ENCODE measurements at places on chromosomes 7 and 10. TPM values are rescaled to one million over a fixed set of nuclear protein-coding genes. Genes with fewer than 3 reads are reported as not detected.
A peak's percentile ranks its signal among the peaks of the same experiment; 100 is the strongest.

GRCh38 chr7:127650847-127651555 lies 993 bp upstream of the SND1 start:
- H3K4me1 ChIP-seq = peaks cover 38% of the 10 kb centered on the region
- H3K27me3 ChIP-seq = no peaks in the 10 kb centered on the region
- peak overlapping the region; percentile 96 for H3K27ac ChIP-seq
- H3K4me3 ChIP-seq = peak overlapping the region; percentile 77

GRCh38 chr7:107958764-107959526 lies 44.0 kb downstream of the LAMB1 start:
- H3K4me1 ChIP-seq = no peaks in the 10 kb centered on the region
- no peaks in the 10 kb centered on the region for H3K36me3 ChIP-seq

WNT8B gene
- not detected for total RNA-seq

PHKG1 gene
- total RNA-seq = 4.0 TPM

DNA sequence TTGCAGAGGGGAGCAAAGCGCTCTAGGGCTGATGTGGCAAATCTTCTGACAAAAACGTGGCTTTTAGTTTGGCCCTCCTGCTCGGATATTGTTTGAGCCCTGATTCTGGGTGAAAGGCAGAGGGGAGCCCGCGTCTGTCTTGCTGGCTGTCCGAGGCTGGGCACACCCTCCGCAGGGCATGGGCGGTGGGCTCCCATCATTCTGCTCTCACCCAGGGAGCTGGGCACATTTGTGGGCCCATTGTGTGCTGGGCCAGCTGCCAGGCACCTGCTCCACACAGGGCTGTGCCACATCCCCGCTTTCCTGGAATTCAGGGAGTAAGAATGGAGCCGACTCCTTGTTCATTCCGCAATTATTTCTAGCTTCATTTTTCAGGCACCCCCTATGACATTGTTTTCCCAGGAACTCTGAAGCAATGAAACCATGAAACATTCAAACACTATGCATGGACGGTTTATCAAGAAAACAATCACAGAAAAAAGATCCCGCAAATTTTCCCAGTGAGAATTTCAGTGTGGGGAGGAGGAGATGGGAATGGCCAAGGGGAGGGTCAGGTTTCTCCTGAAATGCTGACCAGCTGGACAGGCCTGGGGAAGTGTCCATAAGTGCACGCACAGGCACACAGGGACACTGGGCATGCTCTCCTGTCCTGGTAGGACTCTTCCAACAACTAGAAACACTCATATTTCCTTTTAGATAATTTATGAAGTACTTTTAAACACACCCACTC lies 341.1 kb downstream of the CXCL12 start:
- DNase-seq = no peak
- H3K4me1 ChIP-seq = no peaks in the 10 kb centered on the region
- no peak overlapping the region for H3K27ac ChIP-seq
- no peaks in the 10 kb centered on the region for H3K27me3 ChIP-seq
- no peaks in the 10 kb centered on the region for H3K36me3 ChIP-seq

GRCh38 chr10:71889388-71889987 lies 38.4 kb upstream of the PSAP start:
- DNase-seq = no peak
- no peaks in the 10 kb centered on the region for H3K36me3 ChIP-seq
- H3K27ac ChIP-seq = peak overlapping the region; percentile 77
- H3K4me3 ChIP-seq = peak overlapping the region; percentile 66
- H3K4me1 ChIP-seq = peaks cover 34% of the 10 kb centered on the region
- no peaks in the 10 kb centered on the region for H3K27me3 ChIP-seq

DNA sequence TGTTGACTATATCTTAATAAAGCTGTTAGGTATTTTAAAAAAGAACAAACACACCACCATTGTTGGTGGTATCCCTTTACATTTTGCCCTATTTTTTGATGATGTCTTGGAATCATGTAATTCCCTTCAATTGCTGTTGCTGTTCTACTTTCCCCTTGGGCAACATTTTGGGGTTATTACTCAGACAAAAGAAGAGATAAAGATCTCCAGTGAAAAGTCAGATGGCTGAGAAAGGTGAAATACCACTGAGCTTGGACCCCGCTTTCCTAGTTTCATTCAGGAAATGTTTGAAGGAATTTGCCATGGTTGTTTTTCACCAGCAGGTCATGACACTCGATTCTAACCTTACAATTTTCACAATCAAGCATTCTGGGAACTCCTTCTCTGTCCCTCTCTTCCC lies 84.6 kb downstream of the MACC1 start:
- no peaks in the 10 kb centered on the region for H3K36me3 ChIP-seq
- H3K4me1 ChIP-seq = no peaks in the 10 kb centered on the region
- H3K4me3 ChIP-seq = no peak overlapping the region
- H3K27ac ChIP-seq = no peak overlapping the region

DNA sequence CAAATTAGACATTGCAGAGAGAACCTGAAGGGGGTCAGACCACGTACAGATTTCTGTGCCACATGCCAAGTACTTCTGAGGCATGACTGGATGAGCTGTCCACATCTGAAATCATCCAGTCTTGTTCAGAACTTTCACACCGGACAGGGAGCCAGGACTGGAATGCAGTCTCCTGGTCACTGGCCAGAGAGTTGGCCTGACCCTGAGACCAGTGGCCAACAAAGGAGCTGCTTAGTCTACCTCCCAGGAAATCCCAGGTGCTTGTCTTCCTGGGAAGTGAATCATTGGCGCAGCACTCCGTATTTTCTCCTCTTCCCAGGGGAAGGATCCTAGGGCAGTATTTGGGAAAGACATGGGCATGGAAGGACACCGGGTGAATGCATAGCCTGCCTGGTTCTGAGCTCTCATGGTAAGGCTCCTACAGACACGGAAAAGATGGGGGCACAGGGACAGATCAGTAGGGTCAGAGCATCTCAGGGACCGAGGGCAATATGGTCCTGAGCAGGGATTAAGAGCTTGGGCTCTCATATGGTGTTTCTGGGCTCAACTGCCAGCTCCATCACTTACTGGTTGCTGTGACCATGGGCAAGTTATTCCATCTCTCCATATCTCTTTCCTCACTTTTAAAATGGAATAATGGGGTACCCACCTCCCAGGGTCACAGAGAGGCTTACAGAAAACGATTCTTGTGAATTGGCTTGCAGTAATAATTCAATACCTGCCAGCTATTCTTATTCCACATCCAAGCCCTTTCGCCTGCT lies 1.3 kb upstream of the SCD start:
- peaks cover 8% of the 10 kb centered on the region for H3K27me3 ChIP-seq
- H3K36me3 ChIP-seq = peaks cover 2% of the 10 kb centered on the region
- peak overlapping the region; percentile 62 for H3K4me3 ChIP-seq
- no peak for DNase-seq
- peaks cover 23% of the 10 kb centered on the region for H3K4me1 ChIP-seq

DNA sequence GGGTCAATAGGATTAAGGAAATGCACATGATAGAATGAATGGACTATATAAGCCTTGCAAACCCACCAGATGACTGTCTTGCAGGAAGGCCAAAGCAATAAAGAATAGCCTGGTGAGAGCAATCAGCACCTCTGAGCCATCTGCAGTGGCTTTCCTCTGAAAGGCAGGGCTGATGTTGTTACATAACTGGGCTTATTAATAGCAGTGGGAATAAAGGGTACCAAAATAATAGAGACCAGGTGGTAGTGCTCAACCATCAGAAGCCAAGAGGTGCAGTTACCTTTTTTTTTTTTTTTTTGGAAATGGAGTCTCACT lies 16.8 kb upstream of the VPS26A start:
- peaks cover 14% of the 10 kb centered on the region for H3K36me3 ChIP-seq
- no peaks in the 10 kb centered on the region for H3K27me3 ChIP-seq
- no peaks in the 10 kb centered on the region for H3K4me1 ChIP-seq
- H3K27ac ChIP-seq = no peak overlapping the region
- DNase-seq = no peak

AFAP1L2 gene
- total RNA-seq = 4.9 TPM

DNA sequence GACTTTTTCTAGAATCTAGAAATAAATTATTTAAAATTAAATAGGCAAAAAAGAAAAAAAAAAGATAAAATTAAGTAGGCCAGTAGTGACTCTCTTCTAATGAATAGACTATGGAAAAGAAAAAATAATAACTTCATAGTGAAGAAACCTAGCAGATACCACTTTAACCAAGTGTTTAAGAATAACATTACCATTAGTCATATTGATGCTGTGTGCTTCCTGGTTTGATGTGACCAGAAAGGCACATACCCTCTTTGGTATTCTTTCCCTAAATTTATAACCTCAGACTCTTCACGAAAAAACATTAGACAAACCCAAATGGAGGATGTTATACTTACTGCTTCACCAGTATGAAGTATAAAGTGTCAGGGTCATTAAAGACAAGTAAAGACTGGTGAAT lies 42.6 kb downstream of the KIF20B start:
- H3K4me3 ChIP-seq = no peak overlapping the region
- H3K27me3 ChIP-seq = no peaks in the 10 kb centered on the region
- H3K4me1 ChIP-seq = peaks cover 9% of the 10 kb centered on the region
- H3K36me3 ChIP-seq = peaks cover 2% of the 10 kb centered on the region
- DNase-seq = no peak
- no peak overlapping the region for H3K27ac ChIP-seq

RFC2 gene
- total RNA-seq = 33.2 TPM

DNA sequence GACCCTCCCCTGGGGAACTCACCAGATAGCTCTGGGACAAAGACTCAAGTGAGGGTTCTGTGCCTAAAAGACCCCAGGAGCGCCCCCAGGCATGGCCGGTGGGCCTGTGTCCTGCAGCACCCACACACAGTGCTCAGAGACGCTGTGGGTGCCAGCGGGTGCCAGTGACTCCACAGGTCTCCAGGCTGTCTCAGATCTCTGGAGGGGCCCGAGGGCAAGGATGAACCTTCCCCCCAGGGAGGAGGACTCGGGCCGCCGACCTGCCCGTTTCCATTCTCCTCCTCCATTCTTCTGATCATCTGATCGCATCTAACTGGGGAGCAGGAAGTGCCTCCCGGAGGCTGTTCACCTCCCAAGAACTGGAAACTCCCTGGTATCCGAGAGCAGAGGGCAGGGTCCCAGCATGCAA lies 980 bp downstream of the ADAM8 start:
- H3K27ac ChIP-seq = peak overlapping the region; percentile 94
- peak overlapping the region; percentile 79 for H3K4me3 ChIP-seq
- H3K36me3 ChIP-seq = peaks cover 33% of the 10 kb centered on the region
- peak; percentile 68 for DNase-seq

DNA sequence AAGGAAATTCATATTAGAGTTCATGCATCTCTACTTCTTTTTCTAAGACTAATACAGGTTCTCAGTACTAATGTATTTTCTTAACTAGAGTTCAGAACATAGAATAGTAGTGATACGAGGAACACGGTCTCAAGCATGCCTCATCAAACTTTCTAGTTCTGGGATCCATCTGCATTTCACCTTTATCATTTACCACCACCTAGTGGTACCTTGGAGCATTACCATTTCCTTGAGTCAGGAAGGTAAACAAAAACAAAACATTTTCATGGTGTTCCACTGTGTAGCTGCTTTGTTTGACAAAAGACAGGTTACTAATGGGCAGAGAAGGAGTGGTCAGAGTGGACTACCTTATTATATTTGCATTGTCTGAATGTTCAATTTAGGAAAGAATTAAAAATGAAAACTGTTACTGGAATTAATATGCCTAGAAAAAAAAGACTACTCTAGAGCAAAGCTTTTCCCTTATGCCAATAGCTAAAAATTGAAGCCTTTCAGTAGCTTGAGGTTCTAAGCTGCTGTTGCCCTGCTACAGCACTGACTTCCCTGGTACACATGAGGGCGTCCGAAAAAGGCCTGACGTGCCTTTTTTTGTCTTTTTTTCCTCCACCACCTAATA lies 44.5 kb downstream of the STARD3NL start:
- peak; percentile 72 for DNase-seq
- H3K4me1 ChIP-seq = no peaks in the 10 kb centered on the region
- no peak overlapping the region for H3K4me3 ChIP-seq
- H3K27me3 ChIP-seq = no peaks in the 10 kb centered on the region
- H3K27ac ChIP-seq = no peak overlapping the region

DNA sequence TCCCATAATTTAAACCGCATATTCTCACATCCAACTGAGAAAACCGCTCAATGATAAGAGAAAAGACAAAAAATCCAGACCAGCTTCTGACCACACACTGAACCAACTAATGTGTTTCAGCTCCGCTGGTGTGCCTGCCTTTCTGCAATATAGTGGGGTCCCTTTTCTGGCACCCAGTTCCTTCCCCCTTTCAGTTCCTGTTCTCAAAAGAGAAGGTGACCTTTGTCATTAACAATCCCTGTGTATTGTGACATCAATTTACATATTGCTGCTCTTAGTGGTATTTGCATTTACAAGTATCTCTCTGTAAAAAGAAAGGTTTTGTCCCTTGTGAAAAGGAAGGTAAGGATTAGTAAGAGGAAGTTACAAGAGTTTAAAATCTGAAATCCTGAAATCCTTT lies 1.4 kb downstream of the PPP1R17 start:
- H3K4me3 ChIP-seq = no peak overlapping the region
- peak; percentile 20 for DNase-seq
- no peaks in the 10 kb centered on the region for H3K36me3 ChIP-seq
- H3K27ac ChIP-seq = no peak overlapping the region
- no peaks in the 10 kb centered on the region for H3K4me1 ChIP-seq

DNA sequence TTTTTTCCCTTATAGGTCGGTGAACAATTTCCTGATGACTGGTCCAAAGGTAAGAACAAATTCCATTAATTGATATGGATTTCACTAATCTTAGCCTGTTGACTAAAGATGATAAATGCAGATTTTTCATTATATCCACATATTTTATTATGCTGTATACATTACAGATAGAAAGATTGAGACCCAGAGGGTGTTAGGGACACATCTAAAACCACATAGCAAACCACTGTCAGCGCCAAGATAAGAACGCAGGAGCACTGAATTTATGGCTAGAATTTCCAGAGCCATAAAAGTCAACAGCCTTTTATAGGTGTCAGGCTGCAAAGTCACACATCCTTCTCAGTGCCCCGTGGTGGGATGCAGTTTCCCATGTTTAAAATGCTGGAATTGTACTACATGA lies 16.2 kb downstream of the WNT8B start:
- H3K27ac ChIP-seq = no peak overlapping the region
- H3K4me1 ChIP-seq = peaks cover 20% of the 10 kb centered on the region
- H3K4me3 ChIP-seq = no peak overlapping the region
- H3K27me3 ChIP-seq = peaks cover 32% of the 10 kb centered on the region
- H3K36me3 ChIP-seq = no peaks in the 10 kb centered on the region

DNA sequence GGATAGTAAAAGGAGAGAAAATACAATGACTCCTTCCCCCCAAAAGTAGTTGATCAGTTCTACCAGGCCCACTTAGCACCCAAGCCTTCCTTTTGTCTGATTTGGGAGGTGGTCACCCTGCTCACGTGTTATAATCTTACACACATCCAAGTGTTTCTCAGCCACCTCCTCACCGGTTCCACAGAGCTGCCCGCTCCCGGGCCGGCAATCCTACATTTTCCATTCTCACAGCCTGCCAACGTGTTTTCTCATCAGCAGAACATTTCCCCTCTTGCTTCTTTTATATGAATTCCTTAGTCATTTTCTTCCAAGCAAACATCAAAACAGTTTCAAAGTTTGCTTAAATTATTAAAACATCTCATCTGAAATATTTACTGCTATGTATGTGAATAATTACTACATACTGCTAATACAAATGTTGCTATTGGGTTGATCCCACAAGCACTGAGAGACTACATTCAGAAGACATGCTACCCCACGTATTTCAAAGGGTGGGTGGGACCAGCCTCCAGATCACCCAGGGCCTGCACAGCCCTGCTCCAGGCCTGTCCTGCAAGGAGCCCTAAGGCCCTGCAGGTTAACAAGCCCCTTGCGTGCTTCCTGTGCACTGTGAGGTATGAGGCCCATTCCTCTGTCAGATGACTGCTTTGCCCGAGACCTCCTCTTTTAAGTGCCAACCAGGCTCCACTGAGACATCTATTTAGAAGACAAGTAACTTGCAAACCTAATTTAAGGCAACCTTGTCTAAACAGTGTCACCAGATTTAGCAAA lies 75.3 kb downstream of the GRB10 start:
- H3K36me3 ChIP-seq = no peaks in the 10 kb centered on the region
- no peak overlapping the region for H3K27ac ChIP-seq
- DNase-seq = no peak
- H3K4me1 ChIP-seq = no peaks in the 10 kb centered on the region
- H3K27me3 ChIP-seq = peaks cover 3% of the 10 kb centered on the region
- no peak overlapping the region for H3K4me3 ChIP-seq

Data from B cell (primary cell).